ENCODE measurements at places on chromosomes 16 and 17. TPM values are rescaled to one million over a fixed set of nuclear protein-coding genes. Genes with fewer than 3 reads are reported as not detected.

The NPIPB9 gene
- 7.0 TPM for total RNA-seq

The NGFR gene
- 11.0 TPM for total RNA-seq

The DHX58 gene
- total RNA-seq, result 20.2 TPM

The TNFRSF13B gene
- total RNA-seq, result 0.17 TPM

The SOX9 gene
- total RNA-seq, result 0.84 TPM
